ENCODE measurements at places on chromosomes 11 and 22.
A peak's percentile ranks its signal among the peaks of the same experiment; 100 is the strongest.

DNA sequence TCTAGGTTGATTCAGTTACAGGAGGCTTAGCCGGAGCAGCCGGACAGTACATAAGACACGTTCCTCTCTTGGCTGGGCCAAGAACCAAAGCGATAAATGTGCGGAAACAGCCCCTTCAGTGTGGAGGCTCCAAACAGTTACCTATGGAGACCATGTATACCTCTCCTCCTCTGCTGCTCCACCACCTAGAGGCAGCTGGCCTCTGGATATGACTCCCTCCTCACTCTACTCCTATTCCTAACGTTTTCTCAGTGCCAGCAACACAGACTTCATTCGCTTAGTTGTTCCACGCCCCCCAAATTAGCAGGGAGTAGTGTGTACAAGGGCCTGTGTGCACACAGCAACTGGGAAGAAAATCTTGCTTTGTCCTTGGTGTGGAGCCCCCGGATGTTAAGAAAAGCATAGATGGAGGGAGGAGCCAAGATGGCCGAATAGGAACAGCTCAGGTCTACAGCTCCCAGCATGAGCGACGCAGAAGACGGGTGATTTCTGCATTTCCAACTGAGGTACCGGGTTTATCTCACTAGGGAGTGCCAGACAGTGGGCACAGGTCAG is 362.3 kb upstream of the KIRREL3 start:
- no peak for DNase-seq

DNA sequence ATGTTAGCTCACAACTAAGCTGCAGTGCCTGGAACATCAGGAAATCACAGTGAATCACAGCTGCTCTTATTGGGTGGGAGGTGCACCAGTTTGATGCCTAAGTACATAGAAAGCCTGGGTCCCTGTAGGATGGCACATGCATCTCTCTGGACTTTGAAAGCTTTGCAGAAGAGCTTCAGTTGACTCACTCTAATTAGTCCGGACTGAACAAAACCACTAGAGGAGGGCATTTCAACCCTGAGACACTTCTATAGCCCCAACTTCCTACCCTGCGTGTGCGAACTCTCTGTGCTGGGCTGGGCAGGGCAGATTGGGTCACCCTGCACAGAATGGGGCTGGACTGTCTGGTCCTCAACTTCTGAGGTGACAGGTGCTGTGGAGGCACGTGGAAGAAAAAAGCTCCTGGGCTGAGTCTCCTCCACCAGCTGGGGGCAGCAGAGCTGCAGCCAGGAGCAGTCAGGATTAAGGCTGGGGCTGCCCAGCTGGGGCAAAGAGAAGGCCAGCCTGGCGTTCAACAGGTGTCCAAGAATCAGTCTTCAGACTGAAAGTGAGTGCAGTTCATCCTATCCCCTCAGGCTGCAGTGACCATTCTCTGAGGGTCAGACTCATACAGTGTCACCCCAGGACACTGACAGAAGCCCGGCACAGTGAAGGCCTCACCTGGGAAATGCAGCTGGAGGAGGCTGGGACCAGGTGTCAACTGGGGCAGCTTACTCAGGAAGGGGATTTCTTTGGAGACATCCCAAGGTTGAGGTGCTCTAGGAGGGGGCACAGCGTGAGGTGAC is 22.1 kb downstream of the GGTLC2 start:
- DNase-seq: peak; percentile 25

DNA sequence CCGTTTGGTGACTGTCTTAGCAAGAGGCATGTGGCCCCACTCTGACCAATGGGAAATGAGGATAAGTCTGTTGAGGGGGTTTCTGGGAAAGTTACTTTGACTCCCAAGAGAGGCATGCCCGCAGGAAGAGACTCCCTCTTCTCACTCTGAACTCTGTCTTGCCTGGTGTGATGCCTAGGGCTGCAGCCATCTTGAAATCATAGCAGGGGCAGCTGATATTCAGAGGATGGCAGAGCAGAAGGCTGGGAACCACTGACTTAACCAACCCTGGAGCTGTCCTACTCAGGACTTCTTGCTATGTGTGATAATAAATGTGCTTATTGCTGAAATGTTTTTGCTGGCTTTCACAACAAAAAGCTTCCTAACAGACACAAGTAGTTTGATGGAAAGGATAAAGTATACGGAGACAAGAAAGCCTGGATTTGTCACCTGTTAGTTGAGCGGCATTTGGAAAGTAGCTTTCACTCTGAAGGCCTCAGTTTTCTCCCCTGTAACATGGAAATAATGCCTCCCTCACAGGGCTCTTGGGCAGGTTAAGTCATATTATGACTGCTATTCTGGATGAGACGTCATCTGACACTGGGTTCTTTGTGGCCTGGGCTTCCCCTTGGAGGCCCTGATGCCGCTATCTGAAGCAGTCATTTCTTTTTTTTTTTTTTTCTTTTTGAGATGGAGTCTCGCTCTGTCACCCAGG is 128.5 kb downstream of the CEP164 start:
- DNase-seq: no peak

GRCh38 chr11:123526027-123526805 is 96.1 kb downstream of the GRAMD1B start:
- DNase-seq: no peak

DNA sequence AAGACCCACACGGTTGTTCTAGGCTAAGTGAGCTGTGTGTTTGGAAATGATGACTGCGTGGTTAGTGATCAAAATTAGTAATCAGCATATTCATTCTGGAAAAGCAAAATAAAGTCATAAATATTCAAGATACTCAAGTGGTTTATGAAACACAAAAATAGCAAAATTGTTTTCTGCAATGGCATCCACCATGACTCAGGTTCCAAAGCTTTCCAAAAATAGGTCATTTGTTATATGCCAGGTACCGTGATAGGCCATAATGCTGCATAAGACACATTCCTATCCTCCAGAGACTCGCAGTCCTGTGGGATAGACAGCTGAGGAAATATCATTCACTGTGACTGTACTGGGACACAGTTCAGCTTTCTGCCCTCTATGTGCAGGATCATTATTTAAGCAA is 2.4 kb upstream of the ATL3 start:
- DNase-seq: no peak

- DNase-seq: no peak
Measured at GRCh38 chr11:92225125-92225567, 528 bp downstream of the FAT3 start.

DNA sequence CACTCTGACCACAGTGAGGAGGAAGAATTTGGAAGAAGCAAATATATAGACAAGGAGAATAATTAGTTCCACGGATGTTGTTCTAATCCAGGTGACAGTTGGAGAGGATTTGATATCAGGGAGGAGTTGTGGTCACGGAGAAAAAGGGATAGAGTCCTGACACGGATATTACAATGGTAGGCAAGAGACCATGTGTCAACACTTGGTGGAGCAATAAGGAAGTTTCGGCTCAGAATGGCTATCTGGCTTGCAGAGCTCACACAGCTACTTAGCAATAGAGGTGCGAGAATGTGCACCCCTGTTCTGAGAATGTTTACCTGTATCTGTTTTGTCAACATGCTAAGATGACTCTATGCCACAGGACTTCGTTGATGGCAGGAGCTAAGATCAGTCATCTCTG is 10.4 kb upstream of the OR9Q2 start:
- no peak for DNase-seq

- no peak for DNase-seq
Measured at GRCh38 chr22:24051568-24051967, 40.5 kb downstream of the CABIN1 start.

- DNase-seq: no peak
Measured at GRCh38 chr11:29208117-29208516, 808.7 kb downstream of the KCNA4 start.

GRCh38 chr11:116703421-116703820 is 69.4 kb downstream of the BUD13 start:
- no peak for DNase-seq

All from GM12891 (cell line).